Left ventricle myocardium superior (tissue), 1 donor: ENCODE measurements at places on chromosomes 16 and 17. TPM values are rescaled to one million over a fixed set of nuclear protein-coding genes. Genes with fewer than 3 reads are reported as not detected.

Gene CX3CL1
- total RNA-seq: 11.7 TPM

DNA sequence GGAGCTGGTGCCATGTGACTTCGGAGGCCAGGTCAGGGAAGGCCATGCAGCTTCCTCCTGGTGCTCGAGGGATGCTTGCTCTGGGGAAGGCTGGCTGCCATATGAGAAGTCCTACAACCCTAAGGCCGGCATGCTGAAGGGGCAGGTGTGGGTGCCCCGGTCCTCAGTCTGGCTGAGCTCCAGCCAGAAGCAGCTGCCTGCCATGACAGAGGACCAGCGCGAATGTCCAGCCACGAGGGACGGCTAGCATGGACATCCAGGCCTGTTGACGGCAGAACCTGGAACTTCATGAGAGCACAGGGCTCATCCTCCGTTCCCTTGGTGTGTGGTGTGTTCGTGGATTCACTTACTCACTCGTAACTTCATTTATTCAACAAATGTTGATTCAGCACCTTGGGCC lies 140.6 kb downstream of the IRF8 start:
- no peak for DNase-seq

- no peak for DNase-seq
Measured at GRCh38 chr17:80835816-80836657, 155.6 kb upstream of the CHMP6 start.

Gene NUPR1
- total RNA-seq: 37.2 TPM

DNA sequence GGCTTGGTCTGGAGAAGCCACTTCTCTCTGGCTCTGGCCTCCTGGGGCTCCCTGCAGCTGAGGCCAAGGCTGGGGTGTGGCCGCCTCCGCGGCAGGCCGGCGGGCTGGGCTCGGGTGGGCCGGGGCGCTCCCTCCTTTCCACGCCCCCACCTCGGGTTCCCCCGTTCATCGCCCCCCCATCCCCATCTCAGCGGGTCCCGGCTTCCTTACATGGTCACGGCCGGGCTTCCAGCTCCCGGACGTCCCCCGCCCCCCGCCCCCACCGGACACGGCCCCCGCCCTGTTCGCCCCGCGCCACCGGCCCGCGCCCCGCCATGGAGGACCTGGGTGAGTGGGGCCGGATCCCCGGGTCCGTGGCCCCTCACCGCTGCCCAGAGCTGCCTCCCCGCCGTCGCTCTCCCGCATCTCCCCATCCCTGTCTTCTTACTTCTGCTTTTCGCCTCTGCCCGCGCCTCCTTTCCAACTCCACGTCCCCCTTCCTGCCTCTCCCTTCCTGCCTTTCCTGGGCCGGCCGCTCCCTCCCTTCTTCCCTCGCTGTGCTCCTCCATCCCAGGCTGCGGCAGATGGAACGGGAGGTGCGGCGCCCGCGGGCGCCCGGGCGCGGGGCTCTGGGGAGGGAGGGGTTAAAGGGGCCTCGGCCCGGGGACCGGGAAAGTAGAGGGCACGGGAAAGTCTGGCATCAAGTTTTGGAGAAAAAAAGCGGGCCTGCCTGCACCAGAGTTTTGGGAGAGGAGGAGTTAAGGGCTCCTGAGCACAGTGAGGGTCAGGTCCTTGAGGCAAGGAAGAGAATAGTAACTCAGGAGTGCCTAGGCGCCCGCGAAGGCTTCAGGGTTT lies at the start of gene TGFB1I1:
TGFB1I1 (plus strand) TSS at position 278 of the 834 bp plus-strand sequence; CDS start at position 315, 37 bp downstream.
- DNase-seq: peak; percentile 85

Gene RNF222
- not detected for total RNA-seq

DNA sequence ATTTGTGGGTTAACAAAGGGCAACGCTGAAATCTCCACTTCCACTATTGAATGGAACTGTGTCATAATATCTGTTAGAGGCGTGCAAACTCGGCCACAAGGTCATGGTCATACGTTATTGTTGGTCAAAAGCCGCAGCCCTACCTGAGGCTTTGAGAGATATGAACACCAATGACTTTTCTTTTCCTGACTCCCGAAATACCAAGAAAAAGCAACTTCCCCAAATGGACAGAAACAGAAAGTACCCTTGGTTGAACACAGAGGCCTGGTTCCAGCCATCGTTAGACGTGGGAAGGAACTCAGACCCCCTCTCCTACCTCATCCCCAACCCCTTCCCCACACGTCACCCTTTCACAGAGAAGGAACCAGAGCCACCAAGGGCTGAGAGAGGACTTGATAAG lies 1.4 kb upstream of the PIK3R5 start:
- DNase-seq: no peak

DNA sequence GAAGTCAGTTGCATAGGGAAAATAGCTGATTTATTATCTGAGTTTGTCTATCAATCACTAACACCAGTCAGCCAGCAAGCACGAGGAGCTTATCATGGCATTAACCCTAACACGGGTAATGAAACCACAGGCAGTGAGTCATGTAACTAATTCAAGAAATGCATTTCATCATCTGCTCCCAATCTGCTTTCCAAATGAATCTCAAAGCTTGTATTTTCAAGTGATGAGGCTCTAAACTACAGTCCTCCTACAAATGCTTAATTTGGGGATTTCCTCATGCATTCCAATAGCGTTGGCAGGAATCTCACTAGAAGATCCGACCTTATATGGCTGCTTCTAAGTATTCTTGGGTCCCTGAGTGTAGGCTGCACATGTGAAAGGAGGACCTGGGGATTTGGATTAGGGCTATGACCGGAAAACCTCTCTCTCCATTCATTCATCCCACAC lies 118.4 kb upstream of the HSBP1 start:
- DNase-seq: no peak

GRCh38 chr17:76351526-76352071 lies 2.1 kb downstream of the PRPSAP1 start:
- DNase-seq: no peak

Gene MYO19
- total RNA-seq: 20.0 TPM

- no peak for DNase-seq
Measured at GRCh38 chr17:49990921-49991320, 4.1 kb downstream of the DLX3 start.

DNA sequence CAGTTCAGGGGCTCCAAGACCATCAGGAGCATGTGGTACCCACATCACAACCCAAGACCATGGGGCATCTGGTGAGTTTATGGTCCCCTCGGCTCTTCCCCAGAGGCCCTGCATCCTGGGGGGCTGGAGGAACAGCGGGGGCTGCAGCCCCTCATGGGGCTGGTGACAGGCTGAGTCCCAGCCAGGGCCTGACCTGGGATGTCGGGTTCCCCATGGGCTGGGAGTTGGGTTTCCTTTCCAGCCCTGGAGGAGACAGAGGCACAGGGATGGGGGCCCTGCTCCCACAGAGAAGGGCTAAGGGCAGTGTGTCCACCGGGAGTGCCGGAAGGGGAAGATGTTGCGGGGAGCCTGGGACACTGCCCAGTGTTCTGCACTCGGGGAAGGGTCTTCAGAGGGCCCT lies 82.4 kb downstream of the GOSR1 start:
- DNase-seq: no peak

GRCh38 chr16:15817446-15817845 lies 39.4 kb downstream of the MYH11 start:
- no peak for DNase-seq

DNA sequence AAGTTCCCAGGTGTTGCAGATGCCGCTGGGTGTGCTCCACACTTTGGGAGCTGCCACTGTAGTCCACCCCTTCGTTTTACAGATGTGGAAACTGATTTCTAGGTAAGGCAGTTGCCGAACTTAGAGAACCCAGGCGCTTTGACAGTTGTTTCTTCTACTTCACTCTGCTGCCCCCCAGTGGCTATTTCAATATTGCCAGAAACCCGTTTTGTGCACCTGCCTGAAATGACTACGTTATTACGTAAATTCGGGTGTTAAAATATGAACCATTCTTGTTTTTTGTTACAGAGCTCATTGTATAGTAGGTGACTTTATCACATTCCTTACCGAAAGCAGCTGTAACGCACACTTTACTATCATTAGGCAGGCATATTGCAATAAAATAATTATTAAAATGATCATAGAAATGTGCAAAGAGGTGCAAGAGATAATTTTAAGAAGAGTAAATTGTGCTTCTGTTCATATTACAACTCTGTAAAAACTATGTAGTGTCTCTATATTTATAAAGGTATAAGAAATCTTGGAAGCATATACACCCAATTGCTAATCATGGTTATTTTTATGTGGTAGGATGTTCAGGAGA lies 44.9 kb downstream of the OTOA start:
- DNase-seq: peak; percentile 52

GRCh38 chr17:75511610-75512575 lies 3.4 kb downstream of the CASKIN2 start:
- DNase-seq: peak; percentile 68

GRCh38 chr17:63232565-63233310 lies 213.4 kb downstream of the CYB561 start:
- no peak for DNase-seq

Gene CLEC10A
- total RNA-seq: 4.4 TPM

Gene MT1M
- 6.8 TPM for total RNA-seq

- peak; percentile 64 for DNase-seq
Measured at GRCh38 chr17:17724307-17725010, 43.2 kb downstream of the RAI1 start.

DNA sequence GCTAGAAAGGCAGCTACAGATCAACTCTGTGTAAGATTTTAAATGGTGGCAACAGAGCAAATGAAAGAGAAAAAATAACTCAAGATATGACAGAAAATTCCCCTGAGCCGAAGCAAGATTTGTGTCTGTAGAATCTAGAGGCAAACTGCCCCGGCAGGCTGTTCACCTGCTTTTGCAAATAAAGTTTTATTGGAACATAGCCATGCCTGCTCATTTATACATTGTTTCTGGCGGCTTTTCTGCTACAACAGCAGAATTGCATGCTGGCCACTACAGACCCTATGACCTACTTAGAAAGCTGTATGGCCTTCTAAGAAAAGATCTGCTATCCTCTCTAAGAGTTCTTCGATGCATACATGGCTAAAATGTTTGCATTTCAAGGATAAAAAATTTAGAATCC lies 119.5 kb downstream of the SALL1 start:
- DNase-seq: no peak

GRCh38 chr17:57735707-57736106 lies 9.4 kb downstream of the CCDC182 start:
- no peak for DNase-seq

DNA sequence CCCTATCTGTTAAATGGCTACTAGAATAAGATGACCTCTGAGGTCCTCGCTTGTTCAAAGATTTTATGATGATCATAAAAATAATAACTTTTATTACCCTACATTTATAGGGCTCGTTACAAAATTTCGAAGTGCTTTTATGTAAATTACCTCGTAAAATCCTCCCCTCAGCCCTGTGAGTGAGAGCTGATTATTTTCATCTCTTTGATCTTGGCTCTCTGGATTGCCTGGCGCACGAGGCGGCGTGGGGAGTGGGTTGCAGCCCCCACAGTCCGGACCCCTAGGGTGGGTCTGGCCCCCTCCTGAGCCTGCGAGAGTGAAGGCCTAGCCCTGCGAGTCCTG lies 1.6 kb downstream of the SDK2 start:
- DNase-seq: no peak

GRCh38 chr17:3773511-3773910 lies 27.5 kb downstream of the ITGAE start:
- DNase-seq: no peak

Gene TSPOAP1
- total RNA-seq: 18.8 TPM
